ENCODE measurements at places on chromosomes 7 and 10.

DNA sequence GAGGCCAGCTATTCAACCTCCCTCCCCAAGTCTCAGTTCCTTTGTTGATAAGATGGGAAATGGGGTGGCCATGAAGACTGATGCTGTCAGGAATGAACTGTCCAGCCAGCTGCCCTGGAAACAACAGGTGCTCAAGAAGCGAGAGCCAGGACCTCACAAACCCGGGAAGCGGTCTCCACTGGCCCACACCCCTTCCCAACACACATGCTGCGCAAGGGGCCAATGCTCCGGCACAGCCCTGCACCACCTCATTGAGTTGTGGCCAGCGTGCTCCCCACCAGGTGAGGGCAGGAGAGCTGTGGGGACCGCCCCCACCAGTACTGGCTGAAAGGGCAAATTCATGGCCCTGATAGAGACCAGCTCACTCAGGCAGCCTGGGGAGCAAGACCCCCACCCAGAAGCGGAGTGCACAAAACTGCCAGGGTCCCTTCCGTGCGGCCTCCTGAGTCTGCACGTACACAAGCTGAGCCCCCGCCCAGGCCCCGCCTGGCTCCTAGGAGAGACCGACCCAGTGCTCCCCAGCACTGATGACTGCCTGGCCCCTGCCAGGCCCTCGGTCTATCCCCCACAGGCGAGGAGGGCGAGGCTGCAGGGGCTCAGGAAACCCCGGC, 216.6 kb downstream of the MAD1L1 start:
- no peak for DNase-seq

GRCh38 chr10:68492118-68492517, 20.3 kb upstream of the DNA2 start:
- DNase-seq: no peak

- DNase-seq: no peak
Measured at GRCh38 chr10:12617191-12618175, 268.1 kb downstream of the CAMK1D start.

GRCh38 chr7:111756687-111757178, 194.4 kb upstream of the IMMP2L start:
- no peak for DNase-seq

DNA sequence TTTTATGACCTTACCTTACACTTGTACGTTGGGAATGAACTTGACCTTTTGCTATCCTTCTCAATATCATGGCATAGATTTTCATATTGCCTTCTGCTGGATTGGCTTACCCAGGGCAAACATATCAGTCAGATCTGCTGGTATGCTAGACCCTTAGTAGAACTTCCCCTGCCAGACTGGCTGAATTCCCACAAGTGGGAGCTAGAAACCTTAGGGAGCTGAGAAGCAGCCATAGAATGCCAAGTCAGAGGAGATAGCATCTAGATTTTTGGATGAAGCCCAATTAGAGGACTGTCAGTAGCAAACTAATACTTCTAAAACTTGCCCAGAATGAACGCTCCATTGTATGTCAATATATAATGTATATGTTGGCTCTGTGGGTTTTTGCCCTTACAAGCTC, 385.0 kb downstream of the NXPH1 start:
- DNase-seq: no peak

DNA sequence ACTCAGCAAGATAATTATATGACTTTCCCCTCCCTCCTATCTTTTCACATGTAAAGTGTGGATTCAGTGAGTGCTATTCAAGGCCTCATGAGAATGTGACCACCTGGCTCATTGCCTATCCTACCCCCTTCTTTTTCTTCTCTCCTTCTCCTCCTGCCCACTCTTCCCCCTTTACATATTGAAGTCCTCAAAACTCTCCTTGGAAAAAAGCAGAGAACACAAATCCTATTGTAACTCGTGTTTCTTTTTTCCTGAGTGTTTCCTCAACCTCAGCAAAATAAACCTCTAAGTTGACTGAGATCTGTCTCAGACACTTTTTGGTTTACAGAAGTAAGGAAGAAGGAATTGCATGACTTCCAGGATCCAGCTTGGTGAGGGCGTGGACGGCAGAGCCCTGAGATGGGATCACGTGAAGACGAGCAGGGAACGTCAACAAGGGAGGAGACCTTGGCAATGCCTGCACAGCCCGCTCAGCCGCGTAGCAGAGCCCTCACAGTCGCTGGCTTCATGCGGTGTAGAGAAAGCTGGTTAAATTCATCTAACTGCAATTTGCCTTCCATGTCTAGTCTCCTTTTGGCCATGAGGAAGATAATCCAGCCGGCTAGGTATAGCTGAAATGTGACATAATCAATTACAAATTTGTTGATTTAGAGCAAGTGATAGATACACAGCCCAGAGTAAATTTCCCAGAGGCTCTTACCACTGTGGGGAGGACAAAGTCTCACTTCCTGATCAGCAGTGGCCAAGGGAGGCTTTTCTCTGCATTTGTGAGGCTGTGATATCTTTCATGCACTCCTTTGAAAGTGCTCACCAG, 75.7 kb downstream of the LYZL2 start:
- no peak for DNase-seq

GRCh38 chr7:35529713-35530112, 165.2 kb downstream of the HERPUD2 start:
- DNase-seq: no peak
